Activated B cell treated with CpG ODN at 0.5 μM for 24 hours (primary cell): ENCODE measurements at places on chromosomes 12 and 14.
A peak's percentile ranks its signal among the peaks of the same experiment; 100 is the strongest.

- no peak for DNase-seq
Measured at GRCh38 chr12:91741932-91742331, 403.7 kb downstream of the BTG1 start.

GRCh38 chr14:76792422-76792821, 20.3 kb downstream of the ANGEL1 start:
- no peak for DNase-seq

DNA sequence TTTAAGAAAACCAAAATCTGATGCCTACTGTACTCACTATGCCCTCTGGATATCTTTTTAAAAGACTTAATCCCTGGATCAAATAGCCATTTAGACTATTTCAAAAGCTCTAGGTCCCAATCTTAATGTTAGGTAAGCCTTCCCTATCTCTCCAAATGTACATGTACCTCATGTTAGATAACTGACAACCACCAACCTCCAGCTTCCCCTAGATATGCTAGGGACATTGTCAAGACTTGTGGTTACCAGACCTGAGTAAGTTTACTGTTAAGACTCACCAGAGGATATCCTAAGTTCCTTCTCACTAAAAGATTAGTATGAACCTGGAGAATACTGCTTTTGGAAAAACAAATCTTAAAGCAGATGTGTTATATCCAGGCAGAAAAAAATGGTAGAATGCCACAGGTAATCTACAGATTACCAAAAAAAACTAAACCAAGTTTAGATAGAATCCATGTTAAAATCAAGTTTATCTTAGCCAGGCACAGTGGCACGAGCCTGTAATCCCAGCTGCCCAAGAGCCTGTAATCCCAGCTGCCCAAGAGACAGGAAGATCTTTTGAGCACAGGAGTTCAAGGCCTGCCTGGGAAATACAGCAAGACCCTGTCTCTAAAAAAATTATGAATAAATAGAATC, 9.7 kb downstream of the NAP1L1 start:
- no peak for DNase-seq

DNA sequence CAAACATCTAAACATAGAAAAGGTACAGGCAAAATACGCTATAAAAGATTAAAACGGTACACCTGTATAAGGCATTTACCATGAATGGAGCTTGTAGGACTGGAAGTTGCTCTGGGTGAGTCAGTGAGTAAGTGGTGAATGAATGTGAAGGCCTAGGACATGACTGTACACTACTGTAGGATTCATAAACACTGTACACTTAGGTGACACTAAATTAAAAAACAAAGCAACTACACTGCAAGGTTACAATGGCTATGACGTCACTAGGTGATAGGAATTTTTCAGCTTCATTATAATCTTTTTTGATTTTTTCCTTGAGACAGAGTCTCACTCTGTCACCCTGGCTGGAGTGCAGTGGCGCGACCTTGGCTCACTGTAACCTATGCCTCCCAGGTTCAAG, 269.2 kb downstream of the KSR2 start:
- no peak for DNase-seq

DNA sequence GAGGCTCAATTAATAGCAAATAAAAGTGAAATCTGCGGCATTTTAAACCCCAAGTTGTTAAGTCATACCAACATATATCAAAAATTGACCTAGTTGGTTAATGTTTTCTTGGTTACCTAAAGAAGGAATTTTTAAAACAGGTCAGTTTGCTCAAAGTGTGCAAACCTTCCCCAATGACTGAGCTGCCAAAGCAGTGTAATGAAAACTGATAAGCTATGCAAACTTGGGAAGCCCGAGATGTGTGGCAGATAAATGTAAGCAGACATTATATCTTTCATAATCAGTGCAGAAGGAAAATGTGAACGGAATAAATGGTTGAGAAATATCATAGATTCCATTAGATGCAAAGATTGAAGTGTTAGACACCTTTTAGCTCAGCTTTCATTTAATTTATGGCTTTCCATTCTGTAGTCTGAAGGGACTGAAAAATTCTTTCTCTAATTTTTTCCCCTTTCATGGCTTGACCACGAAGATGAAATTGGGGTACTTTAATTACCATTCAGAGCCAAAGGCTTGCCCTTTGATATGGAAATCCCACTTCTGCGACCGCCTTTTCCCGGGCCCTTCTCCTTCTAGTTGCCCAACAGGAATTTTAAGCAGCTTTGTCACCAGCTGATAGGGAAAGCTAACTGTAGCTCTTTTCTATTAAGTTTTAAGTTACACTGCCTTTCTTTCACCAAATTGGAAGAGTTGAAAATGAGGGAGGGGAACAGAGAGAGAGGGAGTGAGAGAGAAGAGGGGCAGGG, 306.6 kb upstream of the SOX5 start:
- DNase-seq, result no peak

- no peak for DNase-seq
Measured at GRCh38 chr12:120125792-120126634, 9.5 kb upstream of the RAB35 start.

GRCh38 chr12:64229240-64229639, 7.1 kb upstream of the KICS2 start:
- no peak for DNase-seq

GRCh38 chr12:123077298-123078119, 73.4 kb downstream of the PITPNM2 start:
- DNase-seq, result no peak

DNA sequence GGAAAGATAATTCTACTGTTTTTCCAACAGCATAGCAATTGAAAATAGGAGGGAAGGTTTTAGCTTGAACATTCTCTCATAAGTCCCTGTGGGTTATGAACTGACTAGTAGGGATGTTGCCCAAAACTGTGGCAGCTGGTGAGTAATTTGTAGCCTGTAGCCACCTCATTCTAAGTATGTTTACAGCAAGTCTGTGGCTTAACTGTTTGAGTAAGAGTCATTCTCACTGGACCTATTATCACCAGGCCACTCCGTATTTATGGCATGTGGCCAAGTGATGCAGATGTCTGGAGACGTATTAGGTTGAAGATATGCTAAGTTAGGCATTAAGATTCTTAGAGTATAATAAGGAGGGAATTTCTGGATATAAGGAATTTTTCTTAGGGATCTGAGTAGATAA, 458.3 kb downstream of the ETNK1 start:
- DNase-seq, result no peak

GRCh38 chr12:124045671-124046455, 72.8 kb downstream of the ZNF664 start:
- DNase-seq, result no peak

DNA sequence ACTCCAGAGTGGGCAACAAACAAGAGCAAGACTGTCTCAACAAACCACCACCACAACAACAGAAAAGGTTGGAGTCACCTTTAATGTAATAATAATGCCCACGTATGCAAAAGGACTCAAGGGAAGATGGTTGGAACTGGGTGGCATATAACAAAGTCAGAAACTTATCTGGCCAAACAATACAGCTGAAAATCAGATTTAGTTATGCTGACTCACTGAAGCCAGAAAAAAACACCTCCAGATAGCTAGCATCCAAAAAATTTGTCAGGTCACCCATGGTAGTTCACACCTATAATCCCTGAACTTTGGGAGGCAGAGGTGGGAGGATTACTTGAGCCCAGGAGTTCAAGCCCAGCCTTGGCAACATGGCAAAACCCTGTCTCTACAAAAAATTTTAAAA, 24.4 kb downstream of the SLC11A2 start:
- no peak for DNase-seq

GRCh38 chr14:67416810-67417209, 4.8 kb upstream of the PLEK2 start:
- DNase-seq, result no peak

DNA sequence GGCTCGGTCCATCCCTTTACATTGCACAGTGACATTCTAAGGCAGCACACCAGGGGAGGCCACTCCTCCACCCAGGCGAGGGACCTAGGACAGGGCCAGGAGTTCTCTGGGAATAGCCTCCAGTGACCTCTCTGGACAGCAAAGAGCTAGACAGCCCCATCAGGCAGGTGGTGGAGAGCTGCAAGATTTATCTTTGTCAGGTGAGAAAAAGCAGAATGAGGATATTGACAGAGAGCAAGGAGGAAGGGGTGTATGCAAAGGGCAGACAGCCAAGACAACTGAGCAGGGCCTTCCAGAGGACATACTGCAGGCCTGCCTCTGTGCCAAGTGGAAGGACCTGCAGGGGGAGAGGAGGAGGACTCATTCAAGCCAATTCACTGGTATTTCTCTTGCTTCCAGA, 112.4 kb upstream of the MAX start:
- no peak for DNase-seq

- no peak for DNase-seq
Measured at GRCh38 chr12:12734054-12734453, 16.9 kb downstream of the CDKN1B start.

DNA sequence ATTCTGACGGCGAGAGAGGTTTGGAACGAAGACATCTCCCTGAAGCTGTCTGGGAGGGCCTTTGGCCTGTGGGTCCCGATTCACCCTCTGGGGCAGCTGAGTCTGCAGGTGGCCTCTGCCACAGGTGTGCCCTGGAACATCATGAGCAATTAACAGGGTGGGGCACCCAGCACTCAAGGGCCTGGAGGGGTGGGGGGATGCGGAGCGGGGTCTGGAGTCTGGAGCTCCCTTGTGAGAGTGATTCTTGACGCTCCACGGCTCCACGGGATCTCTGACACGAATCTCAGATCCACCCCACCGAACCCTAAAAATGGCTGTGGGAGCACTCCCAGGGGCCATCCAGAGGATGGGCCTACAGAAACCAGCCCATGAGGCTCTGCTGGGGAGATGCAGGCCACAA, 8.3 kb downstream of the ITPK1 start:
- DNase-seq, result no peak

GRCh38 chr12:116719731-116720528, 17.9 kb downstream of the SPRING1 start:
- DNase-seq, result no peak

- DNase-seq, result no peak
Measured at GRCh38 chr12:85688837-85689236, 147.4 kb downstream of the RASSF9 start.

DNA sequence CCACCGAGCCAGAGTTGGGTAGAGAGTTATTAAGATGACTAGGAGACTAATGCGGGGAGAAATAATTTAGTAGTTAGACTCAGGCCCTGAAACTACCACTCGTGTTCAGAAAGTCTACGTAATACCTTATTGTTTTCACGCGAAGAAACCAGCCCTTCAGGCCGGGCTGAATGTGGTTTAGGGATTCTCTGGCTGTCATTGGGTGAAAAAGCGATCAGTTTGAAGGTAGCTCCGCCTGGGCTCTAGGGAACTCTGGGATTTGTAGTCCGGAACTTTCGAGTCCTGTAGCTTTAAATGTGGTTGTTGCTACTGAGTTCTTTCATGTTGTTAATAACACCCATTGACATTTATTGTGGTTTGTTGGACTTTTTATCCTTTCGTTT, 549 bp upstream of the WDR89 start:
- no peak for DNase-seq

GRCh38 chr12:112183141-112184021, 58.0 kb downstream of the TRAFD1 start:
- no peak for DNase-seq

DNA sequence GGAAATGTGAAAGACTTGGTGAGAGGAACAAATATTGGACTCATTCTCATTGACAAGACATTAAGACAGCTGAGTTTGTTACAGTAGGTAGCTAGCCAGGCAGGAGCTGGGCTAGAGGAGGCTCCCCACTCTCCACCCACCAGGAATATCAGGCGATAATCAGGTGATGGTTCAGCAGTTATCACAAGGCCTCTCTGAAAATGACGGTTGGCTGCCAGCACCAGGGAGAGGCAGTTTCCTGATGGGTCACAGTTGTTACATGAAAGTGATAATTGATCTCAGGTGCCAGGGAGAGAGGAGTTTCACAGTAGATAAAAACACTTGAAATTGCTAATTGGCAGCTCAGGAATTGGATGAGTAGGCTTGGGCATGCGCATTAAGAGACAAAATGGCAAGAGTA, 116.5 kb downstream of the TMTC2 start:
- no peak for DNase-seq

DNA sequence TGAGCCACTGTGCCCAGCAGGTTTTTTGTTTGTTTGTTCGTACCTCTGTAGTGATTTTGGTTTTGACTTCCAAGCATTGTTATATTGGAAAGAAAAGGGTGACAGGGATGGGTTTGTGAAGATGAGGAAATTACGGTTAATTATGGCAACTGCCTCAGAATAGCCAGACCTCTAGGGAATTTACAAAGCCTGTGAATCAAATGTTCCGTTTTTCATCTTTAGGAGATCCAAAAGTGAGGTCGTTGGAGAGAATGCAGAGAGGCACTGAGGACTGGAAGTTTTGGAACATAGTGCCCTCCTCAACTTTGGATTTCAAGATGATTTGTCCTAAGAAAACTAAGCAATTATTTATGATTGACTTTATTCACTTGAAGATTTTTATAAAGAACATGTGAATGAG, 54.5 kb upstream of the EVL start:
- no peak for DNase-seq

GRCh38 chr12:65263777-65264176, 14.7 kb upstream of the MSRB3 start:
- no peak for DNase-seq

- peak; percentile 48 for DNase-seq
Measured at GRCh38 chr14:105532735-105533141, 6.4 kb downstream of the TMEM121 start.

GRCh38 chr12:93089805-93090569, 160.9 kb upstream of the EEA1 start:
- DNase-seq, result no peak

DNA sequence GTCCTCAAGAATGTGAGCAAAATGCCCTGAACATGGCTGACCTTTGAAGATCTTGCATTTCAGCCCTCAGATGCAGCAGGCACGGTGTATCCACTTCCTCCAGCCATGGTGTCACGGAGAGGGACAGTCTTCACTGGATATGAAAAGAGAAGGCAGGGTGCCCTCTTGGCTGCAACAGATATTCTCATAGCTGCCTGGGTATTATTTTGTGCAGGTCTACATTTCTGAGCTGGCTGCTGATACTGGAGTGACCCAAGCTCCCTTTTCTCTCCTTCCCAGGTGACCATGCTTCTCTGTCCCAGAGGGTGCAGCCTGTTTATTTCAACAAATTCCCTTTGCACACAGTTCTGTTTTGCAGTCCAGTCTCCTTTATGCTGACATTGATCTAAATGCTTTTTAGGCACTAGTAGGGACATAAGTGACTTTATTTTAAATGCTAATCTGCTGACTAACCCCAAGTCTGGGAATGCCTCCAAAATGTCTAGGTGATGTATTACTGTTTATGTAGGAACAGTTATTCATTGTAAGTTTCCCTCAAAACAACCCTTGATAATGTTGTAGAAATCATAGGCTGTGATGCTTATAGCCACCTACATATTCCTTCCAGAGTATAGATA, 17.4 kb upstream of the PYGL start:
- DNase-seq, result no peak

DNA sequence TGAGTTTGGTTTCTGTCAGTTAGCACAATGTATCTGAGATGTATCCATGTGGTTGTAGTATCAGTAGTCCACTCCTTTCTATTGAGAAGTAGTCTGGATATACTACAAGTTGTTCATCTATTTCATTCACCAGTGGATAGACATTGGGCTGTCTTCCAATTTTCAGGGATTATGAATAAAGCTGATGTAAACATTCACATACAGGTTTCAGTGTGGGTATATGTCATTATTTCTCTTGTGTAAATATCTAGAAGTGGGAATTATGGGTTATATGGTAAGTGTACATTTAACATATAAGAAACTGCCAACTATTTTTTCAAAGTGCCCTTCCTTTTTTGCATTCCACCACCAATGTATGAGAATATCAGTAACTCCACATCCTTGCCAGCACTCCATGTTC, 35.9 kb downstream of the PHLDA1 start:
- DNase-seq, result no peak
